ENCODE measurements at places on chromosomes 16 and 17. TPM values are rescaled to one million over a fixed set of nuclear protein-coding genes. Genes with fewer than 3 reads are reported as not detected.

DNA sequence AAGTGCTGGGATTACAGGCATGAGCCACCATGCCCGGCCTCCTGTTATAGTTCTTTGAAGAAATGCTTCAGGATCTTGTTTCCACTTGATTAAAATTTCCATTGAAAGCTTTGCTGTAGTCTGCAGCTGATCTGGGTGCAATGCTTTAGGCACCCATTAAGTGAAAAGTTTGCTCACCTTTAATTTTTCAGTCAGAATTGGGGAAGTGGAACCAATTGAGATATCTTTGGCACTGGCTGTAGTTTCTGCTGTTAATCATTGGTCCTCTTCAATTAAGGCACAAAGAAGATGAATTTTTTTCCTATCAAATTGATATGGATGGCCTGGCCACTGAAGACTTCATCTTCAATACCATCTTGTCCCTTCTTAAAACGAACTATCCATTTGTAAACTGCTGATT is 336.1 kb upstream of the TBX2 start:
- H3K4me1 ChIP-seq = peaks cover 5% of the 10 kb centered on the region
- no peak for DNase-seq
- H3K27ac ChIP-seq = no peak overlapping the region
- H3K4me3 ChIP-seq = no peak overlapping the region
- H3K27me3 ChIP-seq = no peaks in the 10 kb centered on the region

DNA sequence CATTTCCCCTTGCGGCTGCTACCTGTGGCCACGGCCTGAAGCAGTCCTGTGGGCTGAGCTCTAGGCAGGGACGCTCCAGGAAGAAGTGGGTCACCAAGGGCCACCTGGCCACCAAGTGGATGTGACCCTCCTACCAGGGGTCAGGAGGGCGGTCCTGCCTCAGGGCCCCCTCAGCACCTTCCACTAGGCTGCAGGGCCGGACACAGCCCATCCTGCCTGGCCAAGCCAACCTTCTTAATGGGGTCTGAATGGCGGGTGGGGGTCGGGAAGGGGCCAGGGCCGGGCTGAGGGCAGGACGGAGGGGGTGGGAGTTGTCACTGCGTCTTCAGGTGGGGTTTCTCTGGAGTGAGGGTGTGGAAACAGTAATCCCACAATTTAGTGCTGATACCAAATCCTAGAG is 13.2 kb upstream of the MLKL start:
- DNase-seq = no peak
- no peaks in the 10 kb centered on the region for H3K4me1 ChIP-seq
- H3K4me3 ChIP-seq = no peak overlapping the region
- no peaks in the 10 kb centered on the region for H3K36me3 ChIP-seq
- H3K27me3 ChIP-seq = no peaks in the 10 kb centered on the region

E2F4 gene
- total RNA-seq = 54.4 TPM

SDR42E2 gene
- total RNA-seq = not detected

C16orf89 gene
- 5.4 TPM for total RNA-seq

MAPT gene
- total RNA-seq = 2.9 TPM

GRCh38 chr17:38544839-38545209 is 60.9 kb downstream of the SRCIN1 start:
- no peaks in the 10 kb centered on the region for H3K4me1 ChIP-seq
- H3K36me3 ChIP-seq = no peaks in the 10 kb centered on the region
- no peak for DNase-seq
- H3K27me3 ChIP-seq = no peaks in the 10 kb centered on the region
- no peak overlapping the region for H3K4me3 ChIP-seq
- no peak overlapping the region for H3K27ac ChIP-seq

CD300C gene
- 4.2 TPM for total RNA-seq

GRCh38 chr17:71430281-71430680 is 690.5 kb upstream of the SOX9 start:
- no peak overlapping the region for H3K4me3 ChIP-seq
- H3K4me1 ChIP-seq = no peaks in the 10 kb centered on the region
- no peaks in the 10 kb centered on the region for H3K27me3 ChIP-seq
- no peak overlapping the region for H3K27ac ChIP-seq
- H3K36me3 ChIP-seq = no peaks in the 10 kb centered on the region
- no peak for DNase-seq

Data from kidney (tissue), 22 donors.